ENCODE measurements at places on chromosomes 3 and 15.

- DNase-seq: no peak
These were observed 225.2 kb downstream of the ADAMTS17 start for GRCh38 chr15:100116416-100117190.

DNA sequence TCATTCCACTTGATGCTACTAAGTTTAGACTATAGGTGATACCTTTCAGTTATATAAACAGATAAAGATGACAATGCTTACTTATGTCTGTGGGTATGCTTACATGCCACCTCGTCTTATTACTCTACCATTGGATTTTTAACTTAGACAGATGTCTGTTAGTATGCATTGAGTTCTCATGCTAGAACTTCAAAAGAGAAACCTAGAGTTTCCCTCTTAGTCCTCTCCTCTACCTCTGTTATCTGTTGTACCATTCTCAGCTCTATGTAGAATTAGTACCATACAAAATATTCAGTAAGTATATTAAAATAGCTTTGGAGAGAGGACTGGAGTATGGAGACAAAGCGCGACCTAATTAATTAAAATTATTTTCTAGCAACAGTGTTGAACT lies 111.3 kb downstream of the BBX start:
- DNase-seq: no peak

- DNase-seq: peak; percentile 28
These were observed at the start of gene WWTR1 for GRCh38 chr3:149657926-149658743. Gene WWTR1 (minus strand): TSS chr3:149658025. CDS start chr3:149657306, 719 bp downstream.

GRCh38 chr15:66735909-66736305 lies 33.9 kb downstream of the SMAD6 start:
- no peak for DNase-seq

DNA sequence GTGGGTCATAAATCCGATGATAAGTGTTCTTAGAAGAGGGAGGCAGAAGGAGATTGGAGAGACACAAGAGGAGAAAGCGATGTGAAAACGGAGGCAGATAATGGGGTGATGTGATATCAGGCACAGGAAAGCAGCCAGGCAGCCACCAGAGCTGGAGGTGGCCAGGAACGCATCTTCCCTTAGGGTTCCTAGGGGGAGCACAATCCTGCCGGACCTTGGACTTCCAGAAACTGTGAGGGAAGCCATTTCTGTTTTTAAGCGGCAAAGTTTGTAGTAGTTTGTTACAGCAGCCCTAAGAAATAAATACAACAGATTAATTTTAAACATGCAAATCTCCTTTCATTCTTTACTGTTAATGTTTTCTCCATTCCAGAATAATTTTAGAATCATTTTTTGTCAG lies 259.9 kb upstream of the TMC3 start:
- DNase-seq: no peak

- DNase-seq: no peak
These were observed 127.6 kb downstream of the TBL1XR1 start for GRCh38 chr3:177069514-177070329.

GRCh38 chr15:80090879-80091503 lies 31.5 kb downstream of the ZFAND6 start:
- DNase-seq: no peak

DNA sequence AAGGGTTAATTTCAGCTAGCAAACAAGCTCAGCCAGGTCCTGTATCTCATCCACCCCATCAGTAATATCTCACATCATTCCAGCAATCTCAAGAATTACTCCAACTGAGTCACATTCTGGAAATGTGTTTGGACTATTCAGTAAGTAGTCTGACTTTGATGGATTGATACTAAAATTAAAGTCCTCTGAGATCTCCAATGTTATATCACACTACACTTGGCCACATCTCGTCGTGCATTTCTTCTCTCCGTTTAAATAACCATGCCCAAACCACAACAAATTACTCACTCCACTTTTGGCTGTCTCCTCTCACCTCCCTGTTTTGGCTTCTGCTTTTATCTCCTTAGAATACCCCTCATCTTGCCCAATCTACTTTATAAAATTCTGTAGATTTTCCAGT lies 292.2 kb downstream of the PYDC2 start:
- DNase-seq: no peak

DNA sequence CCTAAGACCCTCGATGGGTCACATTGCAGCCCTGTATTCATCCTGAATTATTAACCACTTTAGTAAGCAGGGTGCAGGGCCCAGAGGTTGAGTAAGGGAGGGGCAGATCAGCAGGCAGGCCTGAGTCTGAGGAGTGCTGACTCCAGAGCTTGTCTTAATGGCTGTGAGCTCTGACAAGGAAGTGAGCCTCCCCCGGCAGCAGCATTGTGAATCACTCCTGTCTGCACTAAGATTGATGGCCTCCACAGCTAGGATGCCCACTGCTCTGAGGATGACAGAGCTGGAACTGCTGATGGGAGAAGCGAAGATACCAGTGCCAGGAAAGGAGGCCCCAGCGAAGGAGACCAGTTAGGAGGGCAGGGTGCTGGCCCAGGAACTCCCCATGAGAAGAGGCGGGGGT lies 46.5 kb upstream of the CCDC174 start:
- no peak for DNase-seq

DNA sequence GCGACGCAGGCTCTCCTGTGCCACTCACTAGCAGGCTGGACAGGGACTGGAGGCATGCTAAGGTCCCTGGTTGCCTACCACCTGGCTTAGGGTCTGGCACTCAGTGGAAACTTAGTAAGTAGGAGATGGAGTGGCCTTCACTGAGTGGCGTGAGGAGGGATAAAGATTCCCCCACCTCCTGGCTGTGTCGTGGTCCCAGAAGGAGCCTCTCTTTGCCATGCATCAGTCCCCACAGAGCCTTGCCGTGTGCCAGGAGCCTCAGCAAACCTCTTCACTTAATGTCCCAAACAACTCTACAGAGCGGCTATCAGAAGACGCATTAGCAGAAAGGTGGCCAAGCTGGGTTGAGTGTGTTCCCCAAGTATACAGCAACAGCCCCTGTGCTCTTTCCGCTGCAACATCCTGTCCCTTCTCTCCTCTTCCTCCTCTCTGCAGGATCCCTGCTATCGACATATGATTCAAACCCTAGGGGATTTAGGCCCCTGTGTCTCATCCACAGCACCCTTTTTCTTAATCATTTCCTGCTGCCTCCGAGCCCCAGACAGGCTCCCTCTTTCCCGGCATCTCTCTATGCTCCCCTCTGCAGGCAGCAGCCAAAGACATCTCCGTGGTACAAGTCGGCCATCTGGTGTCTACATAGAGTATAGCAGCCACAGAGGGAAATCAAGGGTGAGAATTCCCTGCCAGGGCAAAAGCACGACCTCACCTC lies 66.7 kb downstream of the SLC6A1 start:
- DNase-seq: peak; percentile 37

- no peak for DNase-seq
These were observed 2.0 kb downstream of the MGLL start for GRCh38 chr3:127820221-127820825.

DNA sequence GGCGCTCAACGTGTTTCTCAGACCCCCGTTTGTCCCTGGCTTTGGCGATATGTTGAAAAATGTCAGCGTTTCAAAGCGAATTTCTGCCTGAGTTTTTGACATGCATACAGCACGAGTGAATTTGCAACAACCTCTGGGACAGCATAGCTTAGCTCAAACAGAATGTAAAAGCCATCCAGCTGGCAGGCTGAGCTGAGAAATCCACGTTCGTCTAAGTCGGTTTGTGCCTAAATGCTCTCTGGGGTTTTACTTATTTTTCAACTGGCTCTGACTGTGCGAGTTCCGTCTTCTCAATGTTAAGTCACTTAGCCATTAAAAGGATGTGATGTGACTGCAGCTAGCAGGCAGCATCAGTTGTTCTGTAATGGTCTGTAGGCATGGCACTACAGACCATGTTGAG lies 243.5 kb upstream of the SLCO3A1 start:
- no peak for DNase-seq

DNA sequence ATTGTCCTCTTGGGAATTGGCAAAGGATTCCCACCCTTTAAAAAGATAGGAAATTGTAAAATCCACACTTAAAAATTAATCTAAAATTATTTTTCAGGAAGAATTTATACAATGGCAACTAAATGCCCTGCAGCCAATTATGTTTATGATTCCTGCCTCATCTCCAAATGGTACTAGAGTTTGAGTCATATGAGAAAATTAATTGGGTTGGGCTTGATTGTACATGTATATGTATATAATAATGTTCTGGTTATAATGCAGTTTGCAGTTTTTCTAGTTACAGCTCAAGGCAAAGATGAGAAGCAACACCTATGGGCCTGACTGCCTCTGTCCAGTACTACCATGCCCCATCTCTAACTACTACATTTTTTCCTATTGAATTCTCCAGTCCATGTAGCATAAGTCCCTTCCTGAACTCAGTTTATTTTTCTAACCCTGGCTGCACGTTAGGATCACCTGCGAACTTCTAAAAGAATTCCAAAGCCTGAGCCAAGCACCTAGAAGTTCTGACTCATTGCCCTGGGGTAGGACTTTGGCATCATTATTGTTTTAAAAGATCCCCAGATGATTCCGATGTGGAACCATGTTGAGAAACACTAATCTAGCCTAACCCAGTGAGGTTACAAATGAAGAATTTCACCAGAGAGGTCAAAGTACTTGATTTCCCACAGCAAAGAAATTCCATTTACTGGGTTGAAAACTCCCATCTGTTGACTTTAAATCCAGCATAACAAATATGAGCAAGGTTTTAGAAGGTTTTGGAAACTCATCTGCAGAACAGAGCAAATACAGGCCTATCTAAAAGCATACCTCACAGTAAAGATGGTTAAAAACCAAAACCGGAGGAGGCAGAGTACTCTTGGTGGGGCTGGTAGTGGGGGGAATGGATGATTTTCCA lies 19.4 kb downstream of the TGFBR2 start:
- DNase-seq: no peak

DNA sequence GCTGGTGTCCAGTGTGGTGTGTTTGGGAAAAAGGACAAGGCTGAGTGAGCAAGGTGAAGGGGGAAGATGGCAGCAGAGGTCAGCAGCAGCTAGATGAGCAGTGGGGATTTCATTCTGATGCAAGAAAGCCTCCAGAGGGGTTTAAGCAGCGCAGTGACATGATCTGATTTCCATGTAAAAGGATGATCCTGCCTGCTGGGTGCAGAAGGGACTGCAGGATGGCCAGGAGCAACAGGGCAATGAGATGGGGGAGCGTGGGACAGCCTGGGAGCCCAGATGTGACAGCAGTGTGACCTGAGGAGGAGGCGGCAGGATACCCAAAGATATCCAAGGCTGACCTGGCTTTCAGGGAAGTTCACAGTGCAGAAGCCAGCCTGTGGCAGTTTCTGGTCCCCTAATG lies 6.1 kb downstream of the WNT7A start:
- DNase-seq: no peak

DNA sequence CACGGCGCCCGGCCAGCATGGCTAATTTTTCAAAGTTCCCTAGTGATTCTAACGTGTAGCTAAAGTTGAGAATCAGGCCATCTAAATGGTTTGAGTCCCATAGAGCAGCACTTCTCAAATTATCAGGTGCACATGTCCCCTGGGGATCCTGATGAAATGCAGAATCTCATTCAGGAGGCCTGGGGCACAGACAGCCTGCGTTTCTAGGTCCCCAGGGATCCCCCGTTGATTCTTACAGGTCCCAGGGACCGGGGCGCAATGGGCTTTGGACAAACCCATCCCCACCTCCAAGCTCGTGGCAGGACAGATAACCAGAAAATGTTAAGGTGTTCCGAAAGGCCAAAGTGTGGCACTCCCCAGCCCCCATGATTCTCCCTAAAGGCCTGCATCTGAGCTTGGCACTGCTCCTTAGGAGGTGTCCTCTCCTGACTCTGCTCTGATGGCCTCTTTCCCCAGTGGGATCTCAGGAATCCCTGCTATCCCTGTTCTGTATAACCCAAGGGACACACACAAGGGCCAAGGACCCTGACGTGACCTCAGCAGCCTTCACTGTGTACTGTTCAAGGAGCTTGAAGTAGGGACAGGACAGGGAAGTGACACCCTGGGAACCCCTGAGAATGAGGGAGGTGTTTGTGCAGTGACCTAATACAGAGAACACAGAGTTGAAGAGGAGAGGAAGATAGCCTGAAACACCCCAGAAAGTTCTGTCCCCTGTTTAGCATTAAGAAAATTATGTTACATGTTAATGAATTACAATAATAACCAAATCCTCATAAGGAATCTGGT lies 8.0 kb downstream of the LRRK1 start:
- no peak for DNase-seq

DNA sequence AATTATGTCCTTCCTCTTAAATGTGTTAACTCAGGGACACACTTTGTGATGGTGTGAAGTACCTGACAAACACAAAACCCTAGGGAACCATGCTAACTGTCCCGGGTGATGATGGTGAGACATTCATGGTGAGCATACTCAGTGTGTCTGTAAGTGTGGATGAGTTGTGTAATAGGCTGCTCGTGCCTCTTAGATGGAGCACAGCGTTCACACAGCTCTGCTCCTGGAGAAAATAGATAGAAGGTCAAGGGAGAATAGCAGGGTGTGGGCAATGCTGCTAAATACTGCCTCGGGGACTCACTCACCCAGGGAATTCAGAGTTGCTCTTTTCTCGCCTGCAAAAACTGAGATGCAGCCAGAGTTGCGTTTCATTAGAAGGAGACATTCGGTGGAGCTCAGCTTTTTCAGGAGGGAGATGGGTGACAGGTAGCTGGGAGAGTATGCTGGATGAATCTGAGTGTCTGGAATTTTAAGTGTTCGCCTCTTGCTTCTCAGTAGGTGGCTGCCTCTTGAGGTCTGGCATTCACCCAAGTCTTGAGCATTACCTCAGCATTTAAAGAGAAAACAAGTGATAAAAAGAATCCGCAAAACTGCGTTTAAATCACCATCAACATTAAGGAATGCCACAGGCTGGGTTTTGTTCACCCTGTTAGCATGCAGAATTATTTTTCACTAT lies 813.2 kb downstream of the AGBL1 start:
- DNase-seq: no peak

GRCh38 chr3:155603302-155603701 lies 141.6 kb downstream of the PLCH1 start:
- no peak for DNase-seq

DNA sequence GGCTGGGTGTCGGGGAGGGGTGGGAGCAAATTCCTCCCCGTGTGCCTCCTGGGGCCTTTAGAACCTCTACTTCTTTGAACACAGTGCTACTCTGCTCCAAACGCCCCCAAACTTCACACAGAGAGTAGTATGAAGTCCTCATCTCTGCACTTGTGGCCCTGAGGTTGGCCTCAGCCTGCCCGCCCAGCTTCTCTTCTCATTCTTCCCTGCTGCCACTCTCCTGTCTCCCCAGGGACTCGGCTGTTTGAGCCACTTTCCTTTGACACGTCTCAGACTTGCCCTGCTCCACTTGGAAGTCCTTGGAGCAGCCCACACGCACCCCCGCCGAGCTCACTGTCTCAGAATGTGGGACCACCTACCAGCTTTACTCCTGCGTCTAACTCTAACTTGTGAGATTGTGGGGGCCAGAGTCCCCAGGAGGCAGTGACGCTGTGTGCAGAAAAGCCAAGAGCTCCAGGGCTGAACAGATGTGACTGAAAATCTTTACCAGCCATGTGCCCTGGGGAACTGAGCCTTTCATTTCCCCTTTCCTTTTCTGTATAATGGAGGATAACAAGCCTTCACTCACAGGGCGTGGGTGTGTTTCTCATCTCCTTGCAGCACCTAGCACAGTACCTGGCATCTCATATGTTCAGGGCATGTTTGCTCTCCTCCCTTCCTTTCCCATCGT lies 233.6 kb upstream of the CTDSPL start:
- no peak for DNase-seq
